NCI-H2107 (cell line): ENCODE measurements at places on chromosomes 4 and X.

GRCh38 chrX:47316276-47317025, 53.9 kb upstream of the ZNF157 start:
- DNase-seq = no peak

GRCh38 chr4:109207061-109207460, 95.4 kb downstream of the COL25A1 start:
- DNase-seq = no peak

GRCh38 chr4:56058555-56058954, 109.8 kb downstream of the CEP135 start:
- DNase-seq = no peak

GRCh38 chr4:48324281-48324680, 17.0 kb upstream of the SLAIN2 start:
- no peak for DNase-seq

DNA sequence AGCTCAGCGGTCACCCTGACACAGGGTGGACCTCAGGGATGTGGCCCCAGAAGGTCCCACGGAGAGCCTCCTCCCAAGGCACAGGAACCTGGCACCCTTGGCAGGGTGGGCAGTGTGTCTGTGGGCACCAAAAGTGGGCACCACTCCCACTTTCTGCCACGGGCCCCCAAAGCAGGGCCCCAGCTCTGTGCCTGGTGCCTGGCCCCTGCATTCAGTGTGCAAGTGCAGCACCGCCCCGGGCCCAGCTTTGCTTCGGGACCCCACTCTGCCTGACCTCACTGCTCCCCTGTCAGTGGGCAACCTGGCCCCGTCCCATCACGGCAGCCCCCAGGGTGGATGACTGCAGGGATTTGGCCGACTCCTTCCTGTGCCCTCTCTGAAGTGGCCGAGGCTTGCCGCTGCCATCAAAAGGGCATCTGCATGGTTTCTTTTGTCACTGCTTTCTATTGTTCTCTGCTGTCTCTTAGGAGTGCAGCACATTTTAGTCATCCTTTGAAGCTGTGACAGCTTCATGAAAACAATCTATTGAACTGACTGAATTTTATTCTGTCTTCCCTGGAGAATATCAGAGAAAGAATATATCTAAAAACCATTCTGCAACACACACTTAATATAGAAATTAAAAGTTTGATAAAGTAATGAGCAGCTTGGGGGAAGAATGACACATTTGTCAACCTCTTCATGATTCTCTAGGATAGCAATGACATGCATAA, 302.4 kb downstream of the FAM47B start:
- no peak for DNase-seq

DNA sequence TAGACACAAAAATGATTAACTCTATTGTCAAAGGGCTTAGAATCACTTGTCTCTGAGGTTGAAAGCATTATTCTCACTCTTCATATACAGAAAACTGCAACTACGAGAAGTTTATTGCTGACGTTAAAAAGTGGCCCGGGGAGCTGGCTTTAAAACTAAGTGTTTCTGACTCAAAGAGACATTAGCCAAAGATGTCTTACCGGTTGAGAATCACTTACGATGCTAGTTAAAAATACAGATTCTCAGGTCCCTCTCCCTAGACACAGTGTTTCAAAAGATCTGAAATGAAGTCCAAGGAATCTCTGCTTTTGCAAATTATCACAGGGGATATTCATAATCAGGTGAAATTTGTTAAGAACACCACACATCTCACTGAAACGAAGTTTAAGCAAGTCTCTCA, 1.2 kb downstream of the GNPDA2 start:
- no peak for DNase-seq

- peak; percentile 0 for DNase-seq
Measured at GRCh38 chr4:74873545-74874301, 59.2 kb upstream of the PARM1 start.

GRCh38 chr4:70925899-70926635, 23.9 kb downstream of the MOB1B start:
- no peak for DNase-seq

- no peak for DNase-seq
Measured at GRCh38 chrX:128781506-128781905, 729.3 kb upstream of the ACTRT1 start.

DNA sequence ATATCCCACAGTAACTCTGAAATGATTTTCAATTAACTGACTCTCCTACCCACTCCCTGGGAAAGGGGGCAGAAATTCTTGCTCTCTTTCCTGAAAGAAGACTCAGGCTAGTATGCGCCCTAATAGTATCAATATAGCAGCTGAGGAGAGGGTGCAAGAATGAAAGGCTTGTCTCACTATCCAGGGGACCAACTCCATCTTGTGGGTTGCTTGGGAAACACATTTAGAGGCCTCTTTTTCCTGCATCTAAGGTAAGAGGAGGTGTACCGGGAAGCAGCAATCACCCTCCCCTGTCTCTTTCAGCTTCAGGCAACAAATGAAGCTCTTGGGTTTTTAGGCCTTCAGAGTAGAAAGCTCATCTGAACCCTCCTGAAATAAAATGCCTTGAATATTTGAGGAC, 11.3 kb downstream of the TMEM255A start:
- peak; percentile 15 for DNase-seq
